NCI-H146 (cell line): ENCODE measurements at places on chromosomes 13 and 19.
A peak's percentile ranks its signal among the peaks of the same experiment; 100 is the strongest.

GRCh38 chr13:28338006-28338574 lies 156.8 kb downstream of the FLT1 start:
- DNase-seq = no peak

DNA sequence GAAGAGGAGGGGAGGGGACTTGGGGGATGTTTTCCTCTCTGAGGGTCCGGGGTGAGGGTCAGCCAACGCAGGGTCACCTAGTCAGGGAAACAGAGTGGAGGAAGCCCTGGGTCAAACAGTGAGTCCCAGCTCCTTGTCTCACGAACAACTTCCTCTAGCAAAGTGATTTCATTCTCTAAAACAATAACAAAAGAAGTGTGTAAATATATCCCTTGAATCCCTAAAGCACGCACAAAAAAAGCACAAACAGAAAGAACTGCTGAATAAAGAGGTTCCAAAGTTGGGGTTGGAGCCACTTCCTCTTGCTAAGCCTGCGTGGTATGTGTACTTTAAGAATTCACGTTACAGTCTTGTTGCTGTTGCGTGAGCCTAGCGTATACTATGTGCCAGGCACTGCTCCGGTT lies 1.5 kb upstream of the C5AR2 start:
- DNase-seq = no peak

GRCh38 chr13:23741879-23742510 lies 147.2 kb downstream of the MIPEP start:
- no peak for DNase-seq

DNA sequence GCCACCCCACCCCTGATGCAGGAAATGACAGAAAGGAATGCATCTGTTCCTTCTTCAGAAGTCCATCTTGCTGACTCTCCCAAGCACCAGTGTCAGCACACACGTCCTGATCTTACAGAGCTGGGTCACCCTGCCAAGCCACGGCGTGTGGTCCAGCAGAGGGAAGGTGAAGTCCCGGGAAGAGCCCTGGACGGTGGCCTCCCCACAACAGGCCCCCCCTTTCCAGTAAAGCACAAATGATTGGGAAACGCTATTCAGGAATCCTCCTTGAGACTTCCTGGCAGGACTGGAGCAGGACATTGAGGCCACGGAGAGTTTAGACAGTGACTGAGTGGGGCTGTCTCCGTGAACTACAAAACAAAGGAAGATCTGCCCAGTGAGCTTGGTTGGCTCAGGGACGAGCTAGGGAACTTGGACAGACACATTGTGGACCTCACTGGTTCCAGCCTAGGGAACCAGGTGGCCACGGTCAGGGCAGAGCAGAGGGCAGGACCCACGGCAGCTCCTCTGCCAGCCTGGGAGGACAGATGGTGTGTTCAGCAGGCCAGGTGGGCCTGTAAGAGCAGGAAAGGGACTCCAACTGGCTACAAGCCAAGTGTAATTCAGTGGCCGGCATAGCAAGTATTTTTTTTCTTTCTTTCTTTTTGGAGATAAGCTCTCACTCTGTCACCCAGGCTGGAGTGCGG lies 41.7 kb downstream of the ELL start:
- peak; percentile 75 for DNase-seq

DNA sequence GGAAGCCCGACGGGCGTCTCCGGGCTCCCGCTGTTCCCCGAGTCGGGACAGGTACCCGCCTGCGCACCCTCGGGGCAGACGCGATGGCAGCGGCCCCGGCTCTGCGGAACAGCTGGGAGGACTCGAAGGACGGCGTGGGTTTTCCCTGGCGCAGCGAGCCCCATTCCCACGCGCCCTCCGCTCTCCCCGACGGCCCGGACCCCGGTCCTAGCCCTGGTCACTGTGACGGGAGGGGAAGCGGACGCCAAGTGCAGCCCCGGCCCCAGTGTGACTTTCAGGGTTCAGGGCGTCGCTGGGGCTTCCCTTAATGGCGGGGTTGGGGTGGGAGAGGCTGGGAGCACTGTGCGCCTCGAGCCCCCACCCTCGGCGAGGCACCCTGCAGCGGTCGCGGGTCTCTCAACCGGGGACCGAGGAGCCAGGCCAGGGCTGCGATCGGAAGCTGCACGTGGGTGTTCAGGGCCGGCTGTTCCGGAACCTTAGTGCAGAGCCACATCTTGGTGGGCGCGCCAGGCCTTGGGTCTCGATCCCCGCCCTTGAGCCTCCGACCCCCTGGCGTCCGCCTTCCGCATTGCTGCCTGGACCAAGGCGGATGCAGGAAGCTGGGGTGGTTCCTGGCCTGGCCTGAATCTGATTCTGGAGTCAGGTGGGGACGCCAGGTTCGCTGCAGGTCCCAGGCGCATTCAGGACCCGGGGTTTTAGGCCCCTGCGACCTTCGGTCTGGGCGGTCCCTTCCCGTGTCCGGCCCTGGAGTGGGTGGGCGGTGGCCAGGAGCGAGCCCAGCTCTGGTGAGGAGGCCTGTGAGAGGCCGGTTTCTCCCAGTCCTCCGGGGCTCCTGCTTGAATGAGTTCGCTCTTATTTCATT lies 3.5 kb downstream of the LGALS7B start:
- peak; percentile 24 for DNase-seq

DNA sequence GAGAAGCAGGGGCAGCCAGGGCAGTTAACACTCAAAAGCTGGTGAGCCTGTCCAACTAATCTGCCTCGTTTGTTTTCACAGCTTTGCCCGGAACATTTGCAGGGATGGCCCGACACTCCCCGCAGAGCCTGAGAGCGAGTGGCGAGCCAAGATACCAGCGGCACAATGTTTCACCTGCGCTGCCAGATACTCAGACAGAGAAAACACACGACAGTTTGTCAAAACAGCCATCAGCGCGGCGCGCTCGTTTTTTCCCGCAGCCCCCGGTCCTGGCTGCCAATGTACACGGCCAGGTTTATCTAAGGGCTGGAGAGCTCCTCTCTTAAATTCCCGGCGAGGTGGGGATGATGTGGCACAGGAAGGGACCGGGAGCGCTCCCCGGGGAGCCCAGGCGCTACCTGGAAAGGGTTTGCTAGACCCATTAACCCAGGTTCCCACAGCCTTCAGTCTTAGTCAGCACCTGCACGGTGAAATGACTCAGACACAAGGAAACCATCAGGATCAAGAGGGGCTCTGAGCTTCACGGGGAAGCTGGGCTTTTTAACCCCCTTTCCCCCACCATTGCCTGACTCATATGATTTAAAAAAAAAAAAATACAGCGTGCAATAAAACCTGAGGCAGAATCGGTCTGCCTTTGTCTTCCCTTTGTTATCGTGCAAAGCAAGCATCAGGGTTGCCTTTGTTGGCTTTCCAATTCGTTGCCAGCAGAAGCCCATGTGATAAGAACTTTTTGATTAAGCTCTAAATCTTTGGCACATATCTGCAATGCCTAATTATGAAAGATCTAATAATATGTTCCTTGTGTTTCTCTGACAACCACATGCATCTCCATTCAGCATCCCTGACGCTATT lies 186.2 kb downstream of the EFNB2 start:
- peak; percentile 43 for DNase-seq

DNA sequence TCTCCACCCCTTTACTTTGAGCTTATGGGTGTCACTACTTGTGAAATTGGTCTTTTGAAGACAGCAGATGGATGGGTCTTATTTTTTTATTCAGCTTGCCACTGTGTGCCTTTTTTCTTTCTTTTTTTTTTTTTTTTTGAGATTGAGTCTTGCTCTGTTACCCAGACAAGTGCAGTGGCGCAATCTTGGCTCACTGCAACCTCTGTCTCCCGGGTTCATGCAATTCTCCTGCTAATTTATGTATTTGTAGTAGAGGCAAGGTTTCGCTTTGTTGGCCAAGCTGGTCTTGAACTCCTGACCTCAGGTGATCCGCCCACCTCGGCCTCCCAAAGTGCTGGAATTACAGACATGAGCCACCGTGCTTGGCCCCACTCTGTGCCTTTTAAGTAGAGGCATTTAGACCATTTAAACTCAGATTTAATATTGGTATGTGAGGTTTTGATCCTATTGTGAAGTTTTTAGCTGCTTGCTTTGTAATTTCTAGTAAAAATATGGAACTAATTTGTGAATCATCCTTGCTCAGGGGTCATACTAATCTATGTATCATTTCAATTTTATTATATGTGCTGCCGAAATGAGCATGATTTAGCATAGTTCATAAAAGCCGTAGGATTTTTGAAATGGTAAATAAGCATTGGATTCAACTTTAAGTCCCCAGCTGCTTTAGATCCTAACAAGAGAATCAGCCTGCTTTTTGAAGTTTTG lies 584.5 kb downstream of the SLITRK1 start:
- no peak for DNase-seq

DNA sequence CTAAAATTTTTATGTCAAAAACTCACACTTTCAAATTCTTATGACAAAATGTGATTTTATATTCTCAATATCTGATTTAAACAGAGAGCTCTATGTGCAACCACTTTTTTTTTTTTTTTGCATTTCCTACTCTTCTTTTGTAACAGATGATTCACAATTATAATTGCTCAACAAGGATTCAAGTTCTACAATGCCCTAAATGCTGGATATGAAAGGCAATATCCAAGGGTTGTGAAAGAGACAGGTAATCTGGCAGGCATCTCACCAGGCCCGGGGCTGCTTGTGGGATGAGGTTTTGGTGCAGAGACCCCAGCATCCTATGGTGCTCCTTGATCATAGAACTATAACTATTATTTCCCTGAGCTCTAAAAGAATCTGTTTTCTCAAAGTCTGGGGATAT lies 363.6 kb upstream of the NBEA start:
- DNase-seq = no peak

DNA sequence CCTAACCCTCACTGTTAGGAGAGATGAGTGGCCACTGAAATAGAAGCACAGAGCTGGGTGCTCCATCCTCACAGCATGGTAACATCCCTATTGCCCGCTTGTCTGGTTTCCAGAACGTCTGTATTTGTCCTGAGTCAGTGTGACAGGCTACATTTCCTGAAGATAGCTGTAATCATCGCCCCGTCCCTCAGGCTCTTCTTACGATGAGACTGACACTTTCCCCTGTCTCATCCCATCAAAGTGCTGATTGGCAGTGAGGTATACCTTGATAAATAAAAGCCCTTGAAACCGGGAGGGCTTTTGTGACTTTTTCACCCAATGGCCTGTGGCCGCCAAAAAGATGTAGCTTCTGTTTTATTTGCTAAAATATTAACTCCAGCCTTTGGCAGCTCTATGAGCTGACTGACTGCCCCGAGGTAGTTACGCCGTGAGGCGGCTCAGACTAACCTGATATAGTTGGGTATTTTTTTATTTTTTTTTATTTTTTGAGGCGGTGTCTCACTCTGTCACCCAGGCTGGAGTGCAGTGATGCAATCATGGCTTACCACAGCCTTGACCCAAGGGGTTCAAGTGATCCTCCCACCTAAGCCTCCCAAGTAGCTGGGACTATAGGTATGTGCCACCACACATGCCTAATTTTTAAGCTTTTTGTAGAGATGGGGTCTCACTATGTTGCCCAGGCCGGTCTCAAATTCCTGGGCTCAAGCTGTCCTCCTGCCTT lies 5.7 kb upstream of the LRRC4B start:
- DNase-seq = no peak

DNA sequence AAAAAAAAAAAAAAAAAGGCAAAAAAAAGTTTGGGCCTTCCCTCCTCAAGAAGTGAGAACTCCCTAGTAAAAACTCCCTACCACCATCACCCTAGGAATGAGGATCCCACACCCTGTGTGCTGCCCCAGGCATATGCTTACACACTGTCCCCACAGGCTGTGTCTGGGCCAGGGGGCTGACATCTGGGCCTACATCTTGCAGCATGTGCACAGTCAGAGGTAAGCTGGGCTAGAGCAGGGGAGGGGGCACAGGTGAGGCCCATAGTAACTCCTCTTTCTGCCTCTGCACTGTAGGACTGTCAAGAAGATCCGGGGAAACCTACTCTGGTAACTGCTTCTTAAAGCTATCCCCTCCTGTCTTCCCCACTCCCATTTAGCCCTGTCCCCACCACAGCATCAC lies 1.0 kb downstream of the HAUS5 start:
- DNase-seq = no peak

DNA sequence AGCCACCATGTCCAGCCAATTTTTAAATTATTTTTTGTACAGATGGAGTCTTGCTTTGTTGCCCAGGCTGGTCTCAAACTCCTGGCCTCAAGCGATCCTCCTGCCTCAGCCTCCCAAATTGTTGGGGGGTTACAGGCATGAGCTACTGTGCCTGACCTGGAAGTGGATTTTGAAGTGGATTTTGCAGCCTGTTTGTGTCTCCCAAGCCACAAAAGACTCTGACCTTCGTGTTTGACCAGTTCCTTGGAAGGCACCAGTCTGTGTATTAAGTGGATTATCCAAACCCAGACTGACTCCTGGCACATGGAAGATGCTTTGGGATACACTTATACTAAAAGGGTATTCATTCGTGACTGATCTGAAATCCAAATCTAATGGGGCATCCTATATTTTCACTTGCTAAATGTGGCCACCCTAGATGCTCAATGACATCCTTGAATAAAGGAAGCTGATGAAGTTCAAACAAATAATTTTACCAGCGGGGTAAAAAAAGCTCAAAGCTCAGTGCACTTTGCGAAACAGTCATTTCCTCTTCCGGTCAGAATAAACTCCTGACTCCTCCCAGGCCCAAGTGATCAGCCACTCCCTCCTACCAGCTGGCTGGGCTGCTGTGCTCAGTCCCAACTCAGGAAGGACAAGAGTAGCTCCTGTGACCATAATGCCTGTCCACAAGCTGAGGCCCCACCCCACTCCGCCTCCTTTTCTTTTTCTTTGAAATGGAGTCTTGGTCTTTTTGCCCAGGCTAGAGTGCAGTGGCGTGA lies 32.6 kb upstream of the GATAD2A start:
- DNase-seq = peak; percentile 62

DNA sequence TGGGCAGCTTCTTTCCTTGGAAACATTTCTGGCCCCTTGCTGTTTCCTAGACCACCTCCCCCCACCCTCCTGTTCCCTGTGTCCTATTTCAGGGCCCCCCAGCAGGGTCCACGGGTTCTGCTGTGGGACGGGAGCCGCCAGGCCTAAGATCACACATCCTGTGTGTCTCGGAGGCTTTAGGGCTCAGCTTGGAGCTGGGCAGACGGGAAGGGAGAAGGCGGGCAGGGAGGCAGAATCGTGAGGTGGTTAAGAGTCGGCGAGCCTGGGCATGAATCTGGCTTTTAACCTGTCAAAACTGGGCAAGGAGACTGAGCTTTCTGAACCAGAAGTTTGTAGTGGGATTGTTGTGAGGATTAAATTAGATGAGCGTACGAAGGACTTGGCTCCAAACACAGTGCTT lies 4.8 kb downstream of the KCNC3 start:
- DNase-seq = no peak

- DNase-seq = no peak
These were observed 23.4 kb downstream of the CEBPG start for GRCh38 chr19:33396701-33397535.

DNA sequence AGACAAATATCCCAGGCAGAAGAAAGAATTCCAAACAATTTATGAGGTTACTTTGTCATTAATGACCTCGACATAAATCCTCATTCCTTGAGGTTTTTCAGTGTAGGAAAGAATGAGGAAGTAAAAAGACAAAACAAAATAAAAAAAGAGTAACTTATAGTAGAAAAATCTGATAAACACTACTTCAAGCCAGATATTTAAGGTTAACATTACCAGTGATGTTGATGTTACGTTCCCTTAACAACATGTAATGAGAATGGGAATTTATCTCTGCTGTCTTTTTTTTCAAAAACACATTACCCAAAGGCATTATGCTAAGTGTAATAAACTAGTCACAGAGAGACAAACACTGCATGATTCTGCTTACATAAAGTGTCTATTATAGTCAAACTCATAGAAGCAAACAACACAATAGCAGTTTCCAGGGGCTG lies 935.1 kb downstream of the SLITRK1 start:
- no peak for DNase-seq

GRCh38 chr13:100904293-100904976 lies 229.8 kb upstream of the TMTC4 start:
- DNase-seq = no peak
